H7 (cell line): ENCODE measurements at places on chromosomes 12 and 14.

GRCh38 chr12:54981796-54982195, 2.8 kb downstream of the TESPA1 start:
- no peak for DNase-seq

DNA sequence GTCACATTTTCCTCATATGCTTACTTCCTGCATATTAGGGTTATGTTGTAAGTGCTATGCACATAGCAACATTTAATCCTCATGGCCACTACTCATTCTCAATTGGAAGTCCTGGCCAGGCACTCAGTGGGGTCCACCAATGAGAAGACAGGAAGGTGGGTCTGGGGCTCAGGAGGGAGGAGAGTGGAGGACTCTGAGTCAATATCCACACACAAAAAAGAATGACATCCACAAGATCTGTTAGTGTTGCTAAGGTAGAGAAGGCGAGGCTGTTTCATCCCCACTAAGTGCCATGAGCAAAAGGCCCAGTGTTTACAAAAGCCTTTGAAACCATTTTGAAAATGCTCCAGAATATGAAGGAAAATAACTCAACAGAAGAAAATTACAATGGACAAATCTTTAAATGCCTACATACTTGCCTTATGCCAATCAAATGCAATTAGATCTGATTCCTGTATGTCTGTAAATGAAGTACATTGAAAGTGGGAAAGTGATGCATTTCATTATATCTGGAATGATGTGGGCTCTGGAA, 53.9 kb downstream of the EID3 start:
- no peak for DNase-seq

DNA sequence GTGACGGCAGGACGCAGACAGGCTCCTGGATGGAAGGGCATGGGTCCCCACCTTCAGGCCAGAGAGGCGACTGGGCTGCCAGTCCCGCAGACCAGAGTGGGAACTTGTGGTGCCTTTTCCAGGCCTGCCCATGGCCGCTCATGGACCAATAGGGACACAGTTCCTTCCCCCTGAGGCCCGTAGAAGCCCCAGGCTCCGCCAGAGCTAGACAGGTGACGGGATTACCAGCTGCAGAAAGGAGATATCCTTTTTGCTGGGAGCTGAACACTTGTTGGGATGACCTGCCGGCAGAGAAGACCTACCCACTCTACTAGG, 73.6 kb upstream of the RASSF8 start:
- DNase-seq: no peak

GRCh38 chr14:105605464-105606304, 79.3 kb downstream of the TMEM121 start:
- no peak for DNase-seq

- DNase-seq: peak; percentile 39
These were observed 130.5 kb downstream of the SLC41A2 start for GRCh38 chr12:104827587-104827986.

GRCh38 chr12:102298022-102298421, 100.4 kb upstream of the PMCH start:
- DNase-seq: no peak

GRCh38 chr14:60981633-60982455, 799 bp downstream of the SLC38A6 start:
- peak; percentile 11 for DNase-seq

DNA sequence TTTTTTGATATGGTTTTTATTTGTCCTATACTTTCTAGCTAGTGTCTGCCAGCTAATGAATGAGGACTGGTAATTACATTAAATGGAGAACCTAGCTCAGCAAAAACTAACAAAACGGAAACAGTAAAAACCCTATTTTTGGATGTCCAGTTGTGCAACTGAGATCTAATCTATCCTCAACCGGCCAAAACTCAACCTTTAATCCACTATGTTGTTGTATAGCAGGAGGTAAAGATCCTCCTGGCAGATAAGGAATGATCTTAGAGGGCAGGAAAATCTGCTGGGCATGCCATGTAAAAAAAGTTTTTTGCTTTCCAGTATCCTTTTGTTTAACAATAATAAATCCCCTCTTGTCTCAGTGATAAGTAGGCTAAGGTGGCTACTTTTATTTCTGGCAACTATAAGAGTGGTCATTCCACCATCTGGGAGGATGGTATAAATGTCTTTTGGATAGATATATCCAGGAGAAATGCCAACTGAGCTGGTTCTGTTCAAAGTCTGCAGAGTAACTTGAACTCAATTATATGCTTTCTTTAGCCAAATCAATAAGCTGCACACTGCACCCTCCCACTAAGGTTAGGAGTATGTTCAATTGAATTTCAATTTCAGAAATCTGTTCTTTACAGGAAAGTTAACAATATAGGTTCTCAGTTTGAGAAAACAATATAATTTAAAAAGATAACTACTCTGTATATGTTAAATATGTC, 40.1 kb downstream of the WASHC3 start:
- no peak for DNase-seq

DNA sequence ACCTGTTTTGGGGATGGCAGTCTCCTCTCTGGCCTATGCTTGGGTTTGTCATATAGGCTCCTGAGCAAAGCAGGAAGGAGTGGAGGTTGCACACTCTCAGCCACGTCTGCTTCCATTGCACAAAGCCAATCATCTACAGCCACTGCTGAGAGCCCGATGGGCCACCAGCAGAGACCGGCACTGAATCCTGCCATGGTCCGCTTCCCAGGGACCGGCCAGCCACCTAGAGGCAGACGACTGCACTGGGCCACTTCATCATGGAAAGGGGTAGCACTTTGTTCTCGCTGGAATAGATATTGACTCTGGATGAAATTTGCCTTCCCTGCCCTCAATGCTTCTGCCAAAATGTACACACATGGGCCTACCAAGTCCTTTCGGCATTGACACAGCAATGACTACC, 22.3 kb downstream of the DLK1 start:
- DNase-seq: peak; percentile 61

DNA sequence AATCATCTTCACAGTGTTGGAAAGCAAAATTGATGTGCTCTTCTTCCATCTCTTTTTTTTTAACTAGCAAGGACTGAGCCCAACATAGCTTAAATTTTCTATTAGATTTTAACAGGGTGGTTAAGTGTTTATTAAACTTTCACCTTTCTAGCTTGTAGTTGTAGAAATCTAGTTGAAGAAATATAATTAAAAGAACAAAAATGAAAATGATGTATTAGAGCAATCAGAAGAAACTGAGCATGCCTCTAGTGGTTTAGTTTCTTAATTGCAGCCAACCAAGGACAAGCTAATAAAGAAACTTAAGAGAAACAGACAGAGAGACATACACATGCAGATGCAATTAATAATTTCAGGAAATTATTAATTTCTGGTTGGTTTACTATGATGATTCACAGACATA, 673.0 kb upstream of the LMO3 start:
- DNase-seq: no peak

GRCh38 chr14:90616313-90616712, 199.9 kb downstream of the TTC7B start:
- peak; percentile 78 for DNase-seq

- DNase-seq: peak; percentile 83
These were observed 7.8 kb downstream of the ACVRL1 start for GRCh38 chr12:51915003-51915625.

DNA sequence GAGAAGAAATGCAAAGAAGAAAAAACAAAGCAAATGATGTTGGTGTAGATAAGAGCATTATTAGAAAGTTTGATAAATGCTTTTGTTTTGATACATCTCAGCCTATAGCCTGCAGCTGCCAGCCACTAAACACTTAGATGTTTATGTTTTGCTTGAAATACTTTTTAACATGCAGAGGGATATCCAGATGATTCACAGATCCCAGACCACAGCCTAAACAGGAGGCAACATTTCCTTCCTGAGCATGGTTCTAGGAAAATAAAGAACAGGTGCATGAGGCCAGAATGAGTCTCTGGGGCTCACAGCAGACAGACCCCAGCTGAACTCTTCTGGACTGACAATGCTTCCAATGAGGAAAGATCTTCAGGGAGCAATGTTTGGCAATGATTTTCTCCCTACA, 103.7 kb upstream of the EEA1 start:
- no peak for DNase-seq

GRCh38 chr12:3307389-3307788, 183.6 kb upstream of the PRMT8 start:
- DNase-seq: no peak

- DNase-seq: no peak
These were observed 30.4 kb upstream of the SUPT16H start for GRCh38 chr14:21414137-21414631.

- no peak for DNase-seq
These were observed 29.4 kb upstream of the ESRRB start for GRCh38 chr14:76346391-76347160.

DNA sequence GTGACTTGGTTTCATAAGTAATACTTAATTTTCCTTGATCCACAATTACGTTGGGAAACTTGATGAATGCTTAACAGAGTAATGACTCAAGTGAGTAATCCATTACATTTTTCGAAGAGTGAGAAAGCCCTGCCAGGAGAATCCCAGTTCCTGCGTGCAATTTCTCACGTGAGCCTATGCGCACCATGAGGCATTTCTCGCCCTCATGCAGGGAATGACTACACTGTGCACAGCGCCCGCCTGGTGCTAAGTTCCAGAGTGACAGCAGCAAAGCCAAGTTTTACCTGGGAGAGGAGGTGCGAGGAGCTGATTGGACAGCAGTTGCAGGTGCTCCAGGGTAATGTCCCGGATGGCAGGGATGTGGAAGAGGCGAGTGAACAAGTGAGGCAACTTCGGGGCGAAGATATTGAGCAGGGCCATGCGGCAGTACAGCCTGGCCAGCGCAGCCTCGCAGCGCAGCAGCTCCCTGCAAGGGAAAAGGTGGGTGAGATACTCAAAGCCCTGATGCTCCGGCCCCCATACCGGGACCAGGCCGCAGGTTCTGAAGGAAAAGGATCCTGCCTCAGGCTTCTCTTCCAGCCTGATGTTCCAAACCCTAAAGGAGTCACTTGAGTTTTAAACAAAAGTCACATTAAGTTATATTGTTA, 69.4 kb downstream of the TRAFD1 start:
- DNase-seq: no peak

DNA sequence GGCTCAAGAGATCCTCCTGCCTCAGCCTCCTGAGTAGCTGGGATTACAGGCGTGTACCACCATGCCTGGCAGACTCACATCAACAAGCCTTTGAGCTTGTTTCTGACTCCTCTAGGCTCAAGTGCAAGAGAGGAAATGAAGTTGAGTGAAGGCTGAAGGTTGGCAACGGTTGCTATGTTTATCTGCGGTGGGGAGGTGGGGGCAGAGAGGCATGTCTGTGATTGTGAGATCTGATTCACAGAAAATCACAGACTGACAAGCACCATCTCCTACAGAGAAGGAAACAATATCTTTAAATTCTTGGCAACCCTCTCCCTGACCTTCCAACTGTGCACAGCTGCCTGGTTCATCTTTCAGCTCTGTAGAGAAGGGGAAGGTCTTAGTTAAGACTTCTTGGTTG, 22.1 kb upstream of the NINJ2 start:
- no peak for DNase-seq

DNA sequence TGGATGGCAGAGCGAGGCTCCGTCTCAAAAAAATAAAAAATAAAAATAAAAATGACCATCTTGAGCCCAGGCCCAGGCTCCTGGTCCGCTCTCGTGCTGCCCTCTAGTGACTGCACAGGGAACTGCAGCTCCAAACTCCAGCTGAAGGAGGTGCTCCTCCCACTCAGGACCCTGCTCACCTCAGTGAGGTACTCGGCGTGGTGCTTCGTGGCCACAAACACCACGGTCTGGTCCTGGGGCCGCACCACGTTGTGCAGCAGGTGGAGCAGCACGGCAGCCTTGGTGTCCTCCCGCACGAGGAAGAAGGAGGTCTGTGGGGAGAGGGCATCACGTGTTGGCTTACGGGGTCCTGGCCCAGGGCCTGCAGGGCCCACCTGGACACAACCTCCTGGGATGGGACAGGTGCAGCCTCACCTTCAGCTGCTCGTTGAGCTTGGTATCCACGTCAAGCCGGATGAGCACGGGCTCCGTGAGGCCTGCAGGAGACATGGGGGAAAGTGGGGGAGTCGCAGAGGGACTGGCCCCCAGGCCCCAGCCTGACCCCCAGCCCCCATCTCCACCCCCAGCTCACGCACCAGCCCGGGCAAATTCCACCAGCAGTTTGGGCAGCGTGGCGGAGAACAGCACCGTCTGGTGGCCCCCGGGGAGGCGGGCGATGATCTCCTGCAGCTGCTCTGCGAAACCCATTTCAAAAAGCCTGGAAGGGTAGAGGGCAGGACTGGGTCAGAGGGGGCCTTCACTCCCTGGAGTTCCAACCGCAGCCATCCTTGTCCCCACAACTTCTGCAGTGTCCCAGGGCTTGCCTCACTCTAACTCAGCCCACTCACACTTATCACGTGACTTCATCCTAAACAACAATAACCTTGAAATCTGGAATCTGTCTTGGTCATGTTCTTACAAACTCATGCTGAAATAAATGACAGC, 10.6 kb downstream of the DDX54 start:
- peak; percentile 96 for DNase-seq

GRCh38 chr14:69664865-69665526, 53.6 kb downstream of the SUSD6 start:
- DNase-seq: no peak

GRCh38 chr12:31470459-31470858, 120.5 kb downstream of the DENND5B start:
- DNase-seq: no peak

- no peak for DNase-seq
These were observed 76.4 kb upstream of the ANO4 start for GRCh38 chr12:100718187-100718586.

DNA sequence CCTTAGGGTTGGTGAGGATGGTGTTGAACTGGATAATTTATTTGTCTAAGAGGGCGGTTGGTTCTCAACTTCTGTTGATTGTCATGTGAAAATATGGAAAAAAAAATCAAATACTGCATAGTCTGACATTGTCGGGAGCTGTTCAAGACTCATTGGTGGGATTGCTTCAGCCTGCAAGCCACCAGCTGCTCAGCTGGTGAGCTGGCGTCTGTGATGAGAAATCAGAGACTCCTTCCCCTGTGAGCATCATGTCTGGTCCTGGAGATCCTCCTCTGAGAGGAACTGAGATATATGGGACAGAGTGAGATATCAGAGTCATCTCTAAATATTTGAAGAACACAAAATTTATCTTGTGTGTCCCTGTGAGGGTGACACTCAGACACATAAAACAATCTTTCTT, 49.9 kb downstream of the TRIM9 start:
- DNase-seq: no peak

- no peak for DNase-seq
These were observed 16.2 kb downstream of the SYNE3 start for GRCh38 chr14:95500201-95500681.
